ENCODE measurements at places on chromosomes 2 and 18.

DNA sequence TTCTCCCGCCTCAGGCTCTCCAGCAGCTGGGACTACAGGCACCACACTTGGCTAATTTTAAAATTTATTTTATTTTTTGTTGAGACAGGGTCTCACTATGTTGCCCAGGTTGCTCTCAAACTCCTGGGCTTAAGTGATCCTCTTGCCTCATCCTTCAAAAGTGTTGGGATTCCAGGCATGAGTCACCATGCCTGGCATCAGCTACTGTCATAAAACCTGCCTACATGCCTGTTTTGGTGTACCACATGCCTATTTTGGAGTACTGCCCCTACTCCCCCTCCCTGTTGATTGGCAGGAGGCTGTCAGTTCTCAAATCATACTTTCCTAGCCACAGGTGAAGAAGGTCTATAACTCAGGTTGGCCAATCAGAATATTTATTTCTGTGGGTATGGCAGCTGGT is 64.0 kb downstream of the CHST9 start:
- no peak for DNase-seq

DNA sequence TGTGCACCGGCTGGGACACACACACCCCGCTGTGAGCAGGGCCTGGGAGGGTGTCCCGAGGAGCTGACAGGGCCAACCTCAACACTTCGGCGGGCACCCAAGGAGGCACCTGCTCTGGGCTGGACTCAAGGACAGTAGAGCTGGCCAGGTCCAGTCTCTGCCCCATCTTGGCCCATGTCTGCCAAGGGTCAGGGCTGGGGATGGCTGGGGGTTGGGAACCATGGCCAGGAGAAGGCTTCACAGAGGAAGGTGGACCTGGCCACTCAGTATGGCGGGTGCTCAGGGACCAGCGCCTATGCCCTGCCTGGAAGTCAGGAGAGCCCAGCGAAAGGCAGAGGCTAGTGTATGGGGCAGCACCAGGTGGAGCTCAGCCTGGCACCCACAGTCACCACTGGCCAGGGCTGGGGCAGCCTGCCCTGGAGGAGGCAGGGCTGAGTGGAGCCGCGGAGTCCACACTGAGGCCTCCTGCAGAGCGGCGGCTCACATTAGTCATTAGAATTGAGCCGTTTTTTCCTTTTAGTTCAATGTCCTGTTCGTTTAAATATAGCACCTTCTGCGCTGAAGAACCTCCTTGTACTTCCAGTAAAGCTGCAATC is 4.2 kb downstream of the ERFE start:
- DNase-seq: no peak

DNA sequence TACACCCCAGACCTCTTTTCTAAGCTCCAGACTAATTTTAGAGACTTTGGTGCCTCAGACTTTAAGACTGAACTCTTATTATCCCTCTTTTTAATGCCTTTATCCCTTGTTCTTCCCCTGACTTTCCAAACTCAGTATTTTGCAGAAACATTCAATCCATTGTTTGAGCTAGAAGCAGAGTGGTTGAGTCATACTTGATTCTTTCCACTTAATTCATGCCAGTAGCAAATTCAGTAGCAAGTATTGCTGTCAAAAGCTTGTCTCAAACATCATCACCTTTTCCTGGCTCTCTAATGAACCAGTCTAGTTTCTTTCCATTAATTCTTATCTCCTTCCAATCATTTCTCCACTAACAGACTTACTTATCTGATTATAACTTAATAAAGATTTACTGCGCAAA is 699.7 kb upstream of the ZNF804A start:
- no peak for DNase-seq

DNA sequence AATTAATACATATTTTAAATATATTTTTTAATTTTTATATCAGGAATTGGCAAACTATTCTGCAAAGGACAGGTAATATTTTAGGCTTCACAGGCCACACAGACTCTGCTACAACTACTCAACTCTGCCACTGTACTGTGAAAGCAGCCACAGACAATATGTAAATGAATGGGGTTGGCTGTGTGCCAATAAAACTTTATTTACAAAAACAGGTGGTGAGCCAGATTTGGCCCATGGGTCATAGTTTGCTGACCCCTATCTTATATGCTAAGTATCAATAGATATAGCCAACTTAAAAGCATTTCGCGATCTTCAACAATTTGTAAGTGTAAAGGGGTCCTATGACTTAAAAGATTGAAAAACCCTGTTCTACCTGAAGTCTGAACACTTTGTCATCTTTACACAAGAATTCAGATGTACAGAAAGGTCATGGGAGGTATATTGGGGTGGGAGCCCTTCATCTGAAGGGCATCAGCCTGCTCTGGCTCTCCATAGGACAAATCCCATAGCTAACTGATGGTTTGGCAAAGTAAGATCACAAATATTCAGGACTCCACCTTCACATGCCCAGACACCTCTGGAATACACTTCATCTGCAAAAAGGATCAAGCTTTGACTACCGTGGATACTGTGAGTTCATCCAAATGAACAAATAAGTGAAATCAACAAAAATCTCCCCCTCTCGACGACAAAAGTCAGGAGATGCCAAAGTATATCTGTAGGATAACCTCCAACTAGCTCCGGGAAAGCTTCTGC is 65.9 kb downstream of the C1D start:
- DNase-seq: no peak

DNA sequence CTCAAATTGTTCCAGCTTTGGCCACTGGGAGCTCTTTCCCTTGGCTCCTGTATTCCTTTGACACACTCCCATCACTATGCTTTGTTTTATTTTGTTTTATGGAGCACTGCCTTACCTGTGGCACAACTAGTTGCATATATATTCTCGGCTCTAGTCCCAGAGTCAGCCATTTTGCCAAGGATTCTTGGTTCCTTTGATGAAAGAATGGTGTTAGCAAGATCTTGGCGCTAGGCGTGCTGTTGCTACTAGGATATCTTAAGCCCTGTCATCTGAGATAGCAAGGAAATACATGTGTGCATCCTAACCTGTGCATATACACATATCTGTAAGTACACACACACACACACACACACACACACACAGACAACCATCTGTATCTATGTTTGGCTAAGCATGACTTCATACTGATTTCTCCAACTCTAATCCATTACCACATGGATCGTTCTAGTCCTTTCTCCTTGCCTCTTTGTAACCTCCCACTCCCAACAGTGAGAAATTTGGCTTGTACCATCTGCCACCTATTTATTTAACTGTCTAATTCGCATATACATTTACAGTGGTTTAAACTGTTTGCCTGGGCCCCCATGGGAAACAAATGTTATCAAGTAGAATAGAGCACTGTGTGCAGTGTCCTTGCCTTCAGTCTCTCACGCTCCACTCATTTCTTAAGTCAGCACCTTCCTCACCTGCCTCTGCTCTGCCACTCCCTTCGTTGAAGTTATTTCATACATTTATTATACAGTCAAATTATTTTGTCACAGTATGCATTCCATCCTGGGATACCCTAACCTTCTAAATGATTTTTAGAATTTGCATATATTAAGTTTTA is 137.5 kb upstream of the MAP3K20 start:
- DNase-seq: no peak

GRCh38 chr2:216643986-216644659 is 10.9 kb downstream of the IGFBP2 start:
- no peak for DNase-seq

GRCh38 chr2:56314796-56315195 is 131.0 kb downstream of the CCDC85A start:
- DNase-seq: no peak

GRCh38 chr18:57854726-57855125 is 51.6 kb upstream of the ATP8B1 start:
- DNase-seq: no peak

Measured in hepatocyte (in vitro differentiated cells).